ENCODE measurements at places on chromosomes 11 and 22.

- no peak for DNase-seq
These were observed 7.9 kb upstream of the TIMP3 start for GRCh38 chr22:32793589-32793988.

DNA sequence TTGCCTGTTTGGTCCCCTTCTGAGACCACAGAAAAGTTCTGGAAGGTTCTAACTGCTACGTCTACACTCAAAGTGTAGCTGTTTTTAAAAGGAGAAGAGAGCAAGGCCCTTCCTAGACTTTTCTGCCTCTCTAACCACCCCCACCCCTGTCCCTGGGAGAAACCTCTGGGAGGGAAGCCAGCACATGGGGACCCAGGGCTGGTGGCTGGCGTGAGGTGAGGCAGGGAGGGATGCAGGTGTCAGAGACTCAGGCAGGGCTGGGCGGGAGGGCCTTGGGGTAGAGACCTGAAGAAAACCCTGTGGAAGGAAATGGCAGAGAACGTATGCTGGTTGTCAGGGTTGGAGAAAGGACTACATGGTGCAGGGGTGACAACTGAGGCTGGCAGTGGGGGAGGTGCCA is 26.7 kb downstream of the ARRB1 start:
- no peak for DNase-seq

DNA sequence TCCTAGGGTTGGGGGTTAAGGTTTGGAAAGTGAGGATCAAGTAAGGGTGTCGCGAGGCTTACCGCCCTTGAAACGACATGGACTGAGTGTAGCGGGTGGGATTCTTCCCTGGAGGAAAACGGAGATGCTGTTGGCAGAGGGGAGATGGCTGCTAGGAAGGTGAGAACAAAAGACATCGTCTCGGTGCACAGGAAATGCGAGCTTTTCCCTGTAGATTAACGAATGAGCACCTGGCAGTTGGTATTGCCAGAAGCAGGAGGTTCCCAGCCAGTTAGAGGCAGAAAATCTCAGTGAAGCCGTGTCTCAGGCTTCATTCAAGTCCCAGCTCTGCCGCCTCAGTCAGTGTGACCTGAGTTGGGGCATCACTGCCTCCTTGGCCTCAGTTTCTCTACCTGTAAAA is 1.4 kb upstream of the LHFPL7 start:
- no peak for DNase-seq

DNA sequence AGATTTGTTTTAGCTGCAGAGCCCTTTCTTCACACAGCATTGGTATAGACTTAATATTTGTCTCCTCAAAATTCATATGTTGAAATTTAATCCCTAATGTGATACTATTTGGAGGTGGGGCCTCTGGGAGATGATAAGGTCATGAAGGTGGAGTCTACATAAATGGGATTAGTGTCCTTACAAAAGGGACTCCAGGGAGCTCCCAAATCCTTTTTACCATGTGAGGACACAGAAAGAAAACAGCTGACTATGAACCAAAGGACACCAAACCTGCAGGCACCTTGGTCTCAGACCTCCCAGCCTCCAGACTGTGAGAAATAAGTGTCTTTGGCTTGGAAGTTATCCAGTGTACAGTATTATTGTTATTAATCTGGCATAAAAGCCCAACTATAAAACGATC is 10.2 kb downstream of the SLC35F2 start:
- no peak for DNase-seq

DNA sequence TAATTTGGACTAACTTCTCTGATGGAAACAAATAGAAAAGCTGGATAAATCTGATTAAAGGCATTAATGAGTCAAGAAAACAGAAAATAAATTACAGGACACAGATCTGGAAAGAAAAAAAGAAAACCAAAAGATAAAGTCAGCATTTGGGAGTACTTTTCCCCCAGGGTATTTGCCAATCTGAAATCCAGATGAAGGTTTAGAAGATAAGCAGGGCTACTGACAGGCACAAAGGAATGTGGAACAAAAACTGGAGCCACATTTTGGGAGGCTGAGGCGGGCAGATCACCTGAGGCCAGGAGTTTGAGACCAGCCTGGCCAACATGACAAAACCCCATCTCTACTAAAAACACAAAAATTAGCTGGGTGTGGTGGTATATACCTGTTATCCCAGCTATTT is 57.2 kb downstream of the SBF2 start:
- DNase-seq = no peak

GRCh38 chr11:44409558-44410236 is 99.8 kb upstream of the ALX4 start:
- no peak for DNase-seq

DNA sequence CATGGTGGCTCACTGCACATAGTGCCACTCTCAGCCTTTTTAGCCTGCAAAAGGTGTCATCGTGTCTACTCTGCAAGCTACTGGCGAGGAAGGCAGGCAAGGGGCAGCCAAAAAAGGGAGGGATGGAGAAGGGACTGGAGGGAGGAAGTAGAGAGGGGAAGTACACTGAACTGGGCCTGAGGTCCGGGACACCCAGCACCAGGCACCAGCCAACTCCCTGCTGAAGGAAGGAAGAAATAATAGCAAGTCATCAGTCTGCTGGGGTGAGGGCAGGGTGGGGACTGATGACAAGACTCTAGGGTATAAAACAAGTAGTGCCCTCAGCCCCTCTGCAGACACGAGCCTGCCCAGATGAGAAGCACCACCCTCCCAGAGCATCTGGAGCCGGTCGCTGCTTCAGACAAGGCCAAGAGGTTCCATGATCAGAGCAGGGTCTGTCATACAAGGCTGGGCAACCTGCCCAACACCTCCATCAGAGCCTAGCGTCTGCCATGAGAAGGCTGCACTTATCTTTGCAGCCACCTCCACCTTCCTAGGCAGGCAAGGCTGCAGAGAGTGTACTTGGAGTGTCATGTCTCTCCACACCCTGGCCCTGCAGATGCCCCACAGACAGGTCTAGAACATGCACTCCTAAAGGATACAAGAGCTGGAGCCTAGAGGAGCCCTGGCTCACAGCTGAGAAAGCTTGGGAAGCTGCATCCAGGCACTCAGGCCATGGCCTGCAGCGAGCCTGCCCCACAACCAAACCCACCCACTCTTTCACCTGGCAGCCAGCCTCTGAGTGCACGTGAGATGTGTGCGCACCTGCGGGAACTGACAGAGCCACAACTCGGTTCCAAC is 9.0 kb upstream of the COMT start:
- no peak for DNase-seq

- DNase-seq = no peak
These were observed at the start of gene AASDHPPT for GRCh38 chr11:106077609-106078455. Gene AASDHPPT (plus strand): TSS chr11:106077662. CDS start chr11:106077711, 49 bp downstream.

GRCh38 chr11:119694334-119694733 is 34.7 kb downstream of the NECTIN1 start:
- no peak for DNase-seq

- DNase-seq = no peak
These were observed 89.4 kb downstream of the PACS1 start for GRCh38 chr11:66159324-66159984.

GRCh38 chr22:26461188-26461810 is 22.3 kb downstream of the HPS4 start:
- DNase-seq = peak; percentile 17

DNA sequence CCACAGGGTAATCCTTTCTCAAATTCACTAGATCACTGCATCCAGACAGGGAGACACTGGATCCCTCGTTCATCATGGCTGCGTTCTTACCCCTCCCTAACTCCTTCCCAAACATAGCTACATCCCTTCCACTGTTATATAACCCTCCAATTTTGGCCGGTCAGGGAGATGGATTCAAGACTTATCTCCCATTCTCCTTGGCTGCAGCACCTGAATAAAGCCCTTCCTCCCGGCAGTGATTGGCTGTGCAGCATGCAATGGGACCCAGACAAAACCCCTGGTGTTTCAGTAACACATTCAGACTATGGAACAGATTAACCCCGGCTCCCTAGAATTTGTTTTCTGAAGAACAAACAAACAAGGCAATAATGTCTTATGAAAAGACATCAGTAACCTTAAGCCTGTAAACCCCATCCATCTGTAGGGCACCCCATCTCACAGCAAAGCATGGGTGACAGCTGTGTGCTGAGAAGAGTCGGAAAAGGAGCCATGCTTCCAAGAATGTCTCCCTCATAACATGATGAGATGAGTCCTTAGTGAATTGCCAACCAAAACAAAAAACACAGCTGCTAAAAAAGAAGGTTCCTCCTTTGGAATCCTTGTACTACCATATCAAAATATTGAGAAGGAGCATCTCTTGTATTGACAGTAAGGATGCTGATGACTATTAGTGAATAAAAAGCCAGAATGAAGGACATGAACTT is 5.0 kb downstream of the MIF start:
- DNase-seq = no peak

GRCh38 chr11:67238894-67239782 is 27.1 kb upstream of the GRK2 start:
- peak; percentile 64 for DNase-seq

DNA sequence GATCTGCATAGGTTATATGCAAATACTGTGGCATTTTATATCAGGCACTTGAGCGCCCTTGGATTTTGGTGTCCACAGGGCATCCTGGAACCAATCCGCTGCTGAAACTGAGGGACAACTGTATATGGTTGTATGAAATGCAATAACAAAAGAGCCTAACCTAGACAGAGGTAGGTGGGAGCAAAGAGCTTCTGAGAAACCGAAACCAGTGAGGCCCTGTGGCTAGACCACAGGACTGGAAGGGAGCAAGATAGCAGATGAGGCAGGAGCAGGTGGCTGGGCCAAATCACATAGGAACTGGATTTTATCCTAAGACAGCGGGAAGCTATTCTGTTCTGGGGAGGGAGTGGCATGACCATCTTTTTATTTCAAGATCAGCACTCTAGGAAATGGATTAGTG is 30.1 kb downstream of the RCN1 start:
- DNase-seq = no peak

DNA sequence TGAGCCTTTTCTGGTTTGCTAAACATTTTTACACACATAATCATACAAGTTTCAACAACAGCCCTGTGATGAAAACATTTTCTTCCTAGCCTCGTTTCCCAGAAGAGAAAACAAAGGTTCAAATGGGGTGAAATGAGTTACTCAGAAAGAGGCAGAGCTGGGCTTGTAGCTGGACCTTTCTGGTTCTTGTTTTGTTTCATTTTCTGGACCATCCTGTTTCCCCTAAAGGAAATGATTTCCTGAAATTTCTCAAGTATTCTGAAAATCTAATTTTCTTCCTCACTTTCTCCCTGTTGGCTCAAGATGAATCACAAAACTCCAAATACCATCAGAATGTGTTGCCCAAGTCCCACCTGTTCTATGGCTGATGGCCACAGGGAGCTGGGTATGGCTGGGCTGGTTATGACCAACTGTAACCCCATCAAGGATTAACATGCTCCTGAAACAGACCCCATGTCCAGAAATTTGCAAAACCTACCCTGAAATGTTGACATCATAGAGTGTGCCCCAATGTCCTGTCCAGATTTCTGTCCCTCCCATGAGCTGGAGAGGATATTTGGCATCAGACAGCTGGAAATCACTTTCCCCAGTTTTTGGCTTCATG is 6.7 kb upstream of the APOL4 start:
- DNase-seq = no peak

DNA sequence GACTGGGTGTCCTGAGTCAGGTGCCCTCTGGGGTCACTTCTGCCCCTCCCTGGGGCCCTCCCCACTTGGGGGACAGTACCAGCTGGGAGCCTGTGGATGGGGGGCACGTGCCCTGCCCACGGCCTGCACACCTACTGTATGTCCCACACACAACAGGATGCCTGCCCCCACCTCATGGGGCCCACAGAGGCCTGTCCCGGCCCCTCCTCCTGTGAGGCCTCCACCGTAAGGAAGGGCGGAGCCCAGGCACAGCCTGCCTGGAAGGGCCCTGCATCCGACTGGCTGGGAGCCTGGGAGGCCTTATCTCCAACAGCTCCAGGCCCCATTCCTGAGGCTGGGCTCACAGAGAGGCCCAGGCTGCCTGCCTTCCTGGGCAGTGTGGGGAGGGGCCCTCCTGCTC is 47.8 kb downstream of the BRSK2 start:
- DNase-seq = no peak

- DNase-seq = no peak
These were observed 3.3 kb downstream of the NPAT start for GRCh38 chr11:108218912-108219783.

- no peak for DNase-seq
These were observed 1.3 kb downstream of the DDB1 start for GRCh38 chr11:61331651-61332050.

DNA sequence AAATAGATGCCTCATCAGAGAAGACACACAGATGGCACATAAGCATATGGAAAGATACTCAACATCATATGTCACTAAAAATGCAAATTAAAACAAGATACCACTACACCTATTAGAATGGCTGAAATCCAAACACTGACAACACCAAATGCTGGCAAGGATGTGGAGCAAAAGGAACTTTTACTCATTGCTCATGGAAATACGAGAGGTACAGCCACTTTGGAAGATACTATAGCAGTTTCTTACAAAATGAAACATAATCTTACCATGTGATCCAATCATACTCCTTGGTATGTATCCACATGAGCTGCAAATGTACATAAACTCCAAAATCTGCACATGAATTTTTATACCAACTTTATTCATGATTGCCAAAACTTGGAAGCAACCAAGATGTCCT is 246.0 kb upstream of the ARHGAP42 start:
- DNase-seq = no peak

GRCh38 chr11:34909955-34910354 is 6.2 kb downstream of the APIP start:
- DNase-seq = no peak

DNA sequence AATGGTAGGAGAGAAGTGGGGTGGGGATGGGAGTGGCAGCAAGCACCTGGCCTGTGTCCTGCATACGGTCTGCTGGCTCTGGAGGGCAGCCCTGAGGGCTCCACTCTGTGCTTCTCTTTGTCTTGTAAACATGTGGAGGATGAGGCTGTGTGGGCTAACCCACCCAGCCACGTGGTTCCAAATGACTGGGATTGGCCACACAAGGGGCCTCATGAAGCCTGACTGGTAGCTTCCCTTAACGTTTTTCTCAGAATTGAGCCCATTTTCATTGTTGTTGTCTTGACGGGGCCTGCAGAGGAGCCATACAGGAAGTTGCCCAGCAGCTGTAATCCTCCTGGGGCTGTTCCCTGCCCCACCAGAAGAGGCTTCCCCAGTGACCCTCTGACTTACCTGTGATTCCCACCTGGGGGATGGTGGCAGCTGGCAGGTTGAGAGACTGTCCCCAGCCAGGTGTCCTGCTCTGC is 18.0 kb downstream of the DERL3 start:
- DNase-seq = no peak

- no peak for DNase-seq
These were observed 631 bp upstream of the NPTXR start for GRCh38 chr22:38844315-38845003.

GRCh38 chr11:101442936-101443521 is 140.8 kb downstream of the TRPC6 start:
- no peak for DNase-seq

GRCh38 chr11:10762185-10762584 is 11.1 kb downstream of the CTR9 start:
- no peak for DNase-seq

GRCh38 chr22:46672731-46673130 is 52.5 kb downstream of the GRAMD4 start:
- DNase-seq = peak; percentile 0
